ENCODE measurements at places on chromosomes 4 and X.
A peak's percentile ranks its signal among the peaks of the same experiment; 100 is the strongest.

- DNase-seq: no peak
These were observed 163.1 kb downstream of the ARAP2 start for GRCh38 chr4:36081185-36081584.

DNA sequence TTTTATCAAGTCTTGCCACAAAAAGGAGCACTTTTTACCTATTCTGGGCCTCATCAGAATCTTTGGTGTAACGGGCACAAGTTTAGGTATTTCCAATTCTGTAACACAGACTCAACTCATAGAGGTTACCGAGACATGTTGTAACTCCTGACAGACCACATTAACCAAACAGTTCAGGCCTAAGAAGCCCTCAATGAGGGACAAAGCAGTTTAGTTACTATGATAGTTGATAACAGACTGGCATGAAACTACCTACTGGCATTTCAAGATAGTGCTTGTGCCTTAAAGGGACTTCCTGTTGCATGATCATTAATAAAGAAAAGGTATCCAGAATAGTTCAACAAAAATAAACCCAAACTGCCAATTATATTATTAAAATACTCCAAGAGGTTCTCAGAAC, 64.1 kb downstream of the HUWE1 start:
- DNase-seq: peak; percentile 2

DNA sequence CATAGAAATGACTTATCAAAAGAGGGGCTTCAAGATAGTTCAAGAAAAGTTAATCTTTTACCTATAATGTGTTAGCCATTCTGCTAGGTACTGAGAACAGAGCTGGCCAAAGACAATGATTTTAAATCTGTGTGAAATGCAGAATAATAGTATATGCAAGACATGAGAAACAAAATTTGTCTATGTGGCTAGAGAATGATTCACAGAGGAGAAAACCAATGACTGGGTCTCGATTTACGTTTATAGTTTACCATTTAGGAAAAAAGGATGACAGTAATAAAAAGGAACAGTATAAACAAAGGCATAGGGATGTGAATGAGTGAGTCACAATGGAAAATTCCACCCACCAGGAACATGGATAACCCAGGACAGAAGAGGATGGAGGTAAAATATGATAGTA, 31.9 kb downstream of the NPFFR2 start:
- no peak for DNase-seq

GRCh38 chrX:130080791-130081367, 29.4 kb downstream of the ELF4 start:
- DNase-seq: no peak

DNA sequence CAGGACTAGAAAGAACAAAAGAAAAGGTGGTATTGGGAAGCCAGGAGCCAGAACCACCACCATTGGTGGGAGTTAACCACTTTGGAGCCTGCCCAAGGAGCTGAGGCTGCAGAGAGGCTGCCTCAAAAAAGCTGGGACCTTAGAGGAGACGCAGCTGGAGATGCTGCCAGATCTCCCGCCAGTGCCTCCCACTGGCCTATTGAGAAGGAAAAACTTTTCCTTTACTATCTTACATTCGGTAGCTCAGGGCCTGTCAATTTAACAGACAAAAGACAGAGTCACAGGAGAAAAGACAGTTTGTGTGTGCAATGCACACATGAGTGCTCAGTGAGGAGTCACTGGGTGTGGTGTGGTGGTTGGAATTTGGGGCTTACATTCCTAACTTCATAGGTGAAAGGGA, 52.4 kb upstream of the HPSE start:
- DNase-seq: no peak

- no peak for DNase-seq
These were observed 1.2 kb upstream of the SLC7A11 start for GRCh38 chr4:138243369-138243768.

- no peak for DNase-seq
These were observed 34.1 kb downstream of the FHDC1 start for GRCh38 chr4:152970102-152970820.

DNA sequence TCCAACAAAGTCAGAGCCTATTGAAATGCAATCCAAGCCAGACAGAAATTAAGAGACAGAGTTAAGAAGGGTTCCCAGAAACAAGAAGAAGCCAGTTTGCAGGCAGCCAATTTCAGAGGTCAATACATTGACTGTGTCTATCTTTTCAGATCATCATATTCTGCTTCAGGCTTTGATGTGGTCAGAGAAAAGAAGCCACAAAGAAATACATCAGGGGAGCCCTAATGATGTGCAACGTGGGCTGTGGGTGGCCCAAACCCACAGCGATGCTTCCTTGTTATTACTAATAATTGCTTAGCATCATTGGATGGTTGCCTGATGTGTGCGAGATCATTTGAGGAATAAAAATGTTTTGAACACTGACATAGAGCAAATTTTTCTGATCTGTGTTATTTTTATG, 99.0 kb upstream of the DUSP21 start:
- no peak for DNase-seq

DNA sequence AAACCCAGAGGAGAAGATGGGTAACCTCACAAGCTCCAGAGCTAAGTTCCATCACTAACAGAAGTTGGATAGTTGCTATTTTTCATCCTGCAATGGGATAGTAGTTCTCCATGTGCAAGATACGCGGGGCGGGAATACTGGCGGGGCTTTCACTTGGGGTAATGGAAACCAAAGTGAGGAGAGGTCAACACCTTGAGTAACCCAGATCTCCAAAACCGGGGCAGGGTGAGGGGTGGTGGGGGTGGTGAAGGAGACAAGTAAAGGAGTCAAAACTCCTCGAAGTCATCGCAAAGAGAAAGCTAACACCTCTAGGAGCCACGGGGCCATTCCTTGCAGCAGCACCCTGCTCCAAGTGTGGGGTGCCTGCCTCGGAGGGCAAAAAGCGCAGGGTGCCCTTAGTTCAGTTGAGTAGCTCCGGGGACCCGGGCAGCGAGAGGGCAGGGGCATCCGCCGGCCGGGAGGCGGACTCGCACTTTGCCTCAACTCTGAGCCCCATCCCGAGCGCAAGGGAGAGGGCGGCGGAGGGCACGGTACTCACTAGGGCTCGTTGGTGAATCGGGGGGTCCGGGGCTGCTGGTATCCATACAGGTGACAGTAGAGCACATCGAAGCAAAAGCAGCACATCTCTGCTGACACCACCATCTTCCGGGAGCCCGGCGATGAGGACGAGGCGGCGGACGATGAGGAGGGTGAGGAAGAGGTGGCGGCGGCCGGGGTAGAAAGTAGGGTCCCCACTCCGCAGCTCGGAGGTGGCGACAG, 645 bp downstream of the AMMECR1 start:
- peak; percentile 34 for DNase-seq

- DNase-seq: no peak
These were observed 111.3 kb downstream of the PSAPL1 start for GRCh38 chr4:7323461-7323871.

GRCh38 chrX:105461016-105461415, 240.5 kb upstream of the TEX13A start:
- no peak for DNase-seq

GRCh38 chr4:158890294-158890693, 121.5 kb downstream of the FNIP2 start:
- no peak for DNase-seq

- DNase-seq: no peak
These were observed 64.9 kb downstream of the GRID2 start for GRCh38 chr4:92368653-92369052.

DNA sequence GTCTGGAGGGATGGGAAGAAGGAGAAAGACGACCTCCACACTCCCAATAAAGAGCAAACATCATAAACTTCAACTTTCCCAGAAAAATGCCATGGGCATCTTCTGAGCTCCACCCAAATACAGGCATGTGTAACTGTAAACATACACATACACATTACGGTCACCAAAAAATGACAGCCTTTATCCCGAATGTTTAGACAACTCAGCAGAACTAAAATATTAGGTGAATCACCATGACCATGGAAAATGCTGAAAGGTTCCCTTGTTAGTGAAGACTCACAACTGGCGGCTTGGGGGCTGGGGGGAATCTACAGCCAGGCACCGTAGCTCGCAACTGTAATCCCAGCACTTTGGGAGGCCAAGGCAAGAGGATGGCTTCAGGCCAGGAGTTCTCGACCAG, 33.0 kb downstream of the PRKX start:
- DNase-seq: no peak

DNA sequence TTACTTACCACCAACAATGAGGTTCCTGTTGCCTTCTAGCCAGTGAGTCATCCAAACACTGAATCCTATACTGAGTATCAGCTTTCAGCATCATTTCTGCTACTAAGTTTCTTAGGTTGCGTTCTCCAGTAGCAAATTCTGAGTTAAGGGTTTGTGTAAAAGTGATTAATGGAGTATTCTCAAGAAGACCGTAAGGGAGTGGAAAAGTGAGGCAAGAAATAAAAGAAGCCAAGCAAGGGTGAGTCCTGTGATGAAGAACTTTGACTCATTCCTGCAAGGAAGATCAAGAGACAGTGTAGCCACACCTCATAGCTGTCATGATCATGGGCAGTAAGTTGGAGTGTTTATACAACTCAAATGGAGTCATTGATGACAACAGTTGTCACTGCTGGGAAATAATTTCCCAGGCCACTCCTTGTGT, 446.2 kb downstream of the RAPGEF2 start:
- no peak for DNase-seq

DNA sequence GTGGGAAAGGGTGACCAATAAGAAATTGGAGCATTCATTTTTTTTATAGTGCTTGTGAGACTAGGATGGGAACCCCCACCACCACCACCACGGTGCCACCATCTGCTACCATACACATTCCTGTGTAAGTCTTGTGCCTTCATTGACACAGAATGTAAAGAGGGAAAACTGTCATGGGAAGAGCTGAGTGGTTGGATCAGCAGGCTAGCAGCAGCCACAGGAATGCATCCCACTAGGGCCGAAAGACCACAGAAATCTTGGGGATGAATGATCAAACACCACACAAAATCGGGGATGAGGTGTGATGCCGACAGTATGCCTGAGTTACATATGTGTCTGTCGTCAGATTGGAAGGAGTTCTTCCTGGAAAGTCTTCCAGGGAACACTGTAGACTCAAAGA, 69.2 kb downstream of the SRPX start:
- DNase-seq: no peak

GRCh38 chr4:109820563-109820962, 5.0 kb downstream of the GAR1 start:
- DNase-seq: no peak

- no peak for DNase-seq
These were observed 13.1 kb upstream of the ETNPPL start for GRCh38 chr4:108775921-108776320.

Data from hematopoietic multipotent progenitor cell treated with erythropoietin and hydrocortisone succinate and interleukin-3 and kit ligand, for 15 days (in vitro differentiated cells).